ENCODE measurements at places on chromosomes 7 and 10.

- no peak for DNase-seq
These were observed 1.1 kb upstream of the TNPO3 start for GRCh38 chr7:129055861-129056464.

DNA sequence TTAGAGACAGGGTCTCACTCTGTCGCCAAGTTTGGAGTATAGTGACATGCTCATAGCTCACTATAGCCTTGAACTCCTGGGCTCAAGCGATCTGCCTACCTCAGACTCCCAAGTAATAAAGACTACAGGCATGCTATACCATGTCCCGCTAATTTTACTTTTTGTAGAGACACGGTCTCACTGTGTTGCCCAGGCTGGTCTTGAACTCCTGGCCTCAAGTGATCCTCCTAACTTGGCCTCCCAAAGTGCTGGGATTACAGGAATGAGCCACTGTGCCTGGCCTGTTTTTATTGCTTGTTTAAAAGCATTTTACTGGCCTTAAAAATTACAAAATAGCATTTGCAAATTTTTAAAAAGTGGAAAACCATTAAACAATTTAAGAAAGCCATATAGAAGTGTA, 135.0 kb downstream of the JAZF1 start:
- no peak for DNase-seq

- no peak for DNase-seq
These were observed 438 bp downstream of the ARID5B start for GRCh38 chr10:61901829-61902444.

DNA sequence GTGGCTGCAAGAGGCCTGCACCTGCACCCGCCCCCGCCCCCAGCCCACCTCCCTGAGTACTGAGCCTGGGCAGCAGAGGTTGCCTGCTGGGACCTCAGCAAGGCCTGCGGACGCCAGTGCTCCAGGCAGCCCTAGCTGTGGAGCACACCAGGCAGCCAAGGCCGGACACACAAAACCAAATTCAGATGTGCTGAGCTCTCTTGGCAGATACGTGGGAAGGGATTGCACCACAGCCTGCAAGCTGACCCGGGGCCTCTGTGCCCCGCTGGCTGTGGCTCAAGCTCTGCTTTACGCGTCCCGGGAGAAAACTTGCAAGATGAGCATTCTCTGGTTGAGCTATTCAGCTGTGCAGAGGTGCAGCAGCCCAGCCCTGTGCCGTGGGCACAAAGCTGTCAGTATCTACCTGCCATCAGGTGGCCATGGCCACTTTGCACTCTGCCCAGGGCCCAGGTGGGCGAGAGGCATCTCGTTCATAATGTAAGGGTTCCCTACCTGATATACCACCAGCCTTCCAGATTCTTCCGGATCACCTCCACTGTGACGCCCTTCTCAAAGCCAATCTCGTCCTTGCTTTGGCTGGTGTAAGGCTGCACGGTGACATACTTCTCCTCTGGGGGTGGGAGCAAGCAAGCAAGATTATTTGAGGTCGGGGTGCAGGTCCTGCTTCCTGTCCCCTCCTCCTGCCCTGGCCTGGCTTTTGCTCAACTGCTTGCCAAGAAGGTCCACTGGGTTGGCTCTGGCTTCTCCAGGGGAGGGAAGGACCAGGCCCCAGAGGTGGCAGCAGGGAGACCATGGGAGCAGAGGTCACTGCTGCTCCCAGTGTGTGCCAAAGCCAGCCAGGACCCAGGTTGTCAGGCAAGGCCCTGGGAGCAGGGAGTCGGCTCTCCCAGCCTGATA, 123.4 kb downstream of the NEURL1 start:
- no peak for DNase-seq

DNA sequence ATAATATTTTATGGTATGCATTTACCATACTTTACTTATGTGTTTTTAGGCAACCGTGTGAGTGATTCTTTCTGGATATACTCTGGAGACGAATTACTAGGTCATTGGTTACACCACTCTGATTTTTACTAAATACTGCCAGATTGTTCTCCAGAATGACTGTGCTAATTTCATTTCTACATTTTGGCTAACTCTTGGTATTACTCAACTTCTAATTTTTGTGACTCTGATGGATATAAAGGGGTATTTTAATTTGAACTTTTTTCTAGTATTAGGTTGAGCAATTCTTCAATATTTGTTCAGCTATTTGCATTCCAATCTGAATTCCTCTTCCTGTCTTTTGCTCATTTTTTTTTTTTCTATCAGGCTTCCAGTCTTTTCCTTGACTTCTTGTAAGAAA, 223.6 kb downstream of the MDFIC start:
- no peak for DNase-seq

DNA sequence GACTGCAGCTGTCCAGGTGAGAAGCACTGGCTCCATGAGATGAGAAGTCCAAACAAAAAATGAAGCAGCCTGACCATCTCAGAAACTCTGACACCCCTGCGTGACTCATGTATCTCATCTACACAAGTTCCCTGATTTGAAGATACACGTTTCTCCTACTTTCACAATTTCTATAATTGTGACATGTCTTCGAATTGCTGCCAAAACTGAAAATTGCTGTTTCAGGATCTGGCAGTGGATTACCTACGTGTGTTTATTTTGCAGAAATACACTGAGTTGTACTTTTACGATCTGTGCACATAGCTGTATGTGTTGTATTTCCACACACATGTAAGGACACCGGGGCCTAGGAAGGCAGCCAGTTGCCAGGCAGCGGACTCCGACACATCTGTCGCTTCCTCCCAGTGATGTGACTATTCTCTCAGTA, 53.2 kb downstream of the LARP4B start:
- no peak for DNase-seq

GRCh38 chr10:120530699-120531098, 73.7 kb downstream of the PLPP4 start:
- DNase-seq, result no peak

GRCh38 chr10:45460235-45460878, 86.3 kb downstream of the ALOX5 start:
- no peak for DNase-seq

All from Daoy (cell line).